ENCODE measurements at places on chromosomes 1 and 21.

GRCh38 chr1:15949453-15950245 lies 26.3 kb downstream of the ZBTB17 start:
- DNase-seq, result peak; percentile 50

DNA sequence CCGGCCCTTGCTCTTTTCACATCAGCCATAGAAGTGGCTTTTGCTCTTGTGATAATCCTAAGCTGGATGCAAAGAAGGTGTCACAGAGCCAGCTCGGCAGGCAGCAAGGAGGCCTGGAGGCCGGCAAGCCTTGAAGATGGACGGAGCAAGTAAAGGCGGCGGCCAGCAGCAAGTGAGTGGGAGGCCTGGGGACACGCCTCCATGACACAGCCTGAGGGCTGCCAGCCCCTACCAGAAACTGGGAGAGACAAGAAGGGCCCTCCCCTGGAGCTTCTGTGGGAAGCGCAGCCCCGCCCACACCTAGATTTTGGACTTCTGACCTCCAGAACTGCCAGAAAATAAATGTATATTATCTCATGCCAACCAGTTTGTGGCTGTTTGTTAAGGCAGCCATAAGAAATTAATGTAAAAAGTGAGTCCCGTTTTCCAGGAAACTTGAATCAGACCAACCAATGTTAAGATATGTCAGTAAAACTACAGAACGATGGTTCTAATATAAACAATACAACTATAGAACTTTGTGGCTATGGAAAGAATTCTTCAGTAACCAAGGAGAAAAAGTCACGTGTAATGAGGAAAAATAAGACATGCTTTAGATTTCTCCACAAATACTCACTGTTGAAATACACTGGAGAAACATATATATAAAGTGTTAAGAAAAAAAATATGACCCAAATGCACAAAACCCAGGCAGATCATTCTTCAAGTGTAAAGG lies 49.9 kb downstream of the BACE2 start:
- DNase-seq, result no peak

DNA sequence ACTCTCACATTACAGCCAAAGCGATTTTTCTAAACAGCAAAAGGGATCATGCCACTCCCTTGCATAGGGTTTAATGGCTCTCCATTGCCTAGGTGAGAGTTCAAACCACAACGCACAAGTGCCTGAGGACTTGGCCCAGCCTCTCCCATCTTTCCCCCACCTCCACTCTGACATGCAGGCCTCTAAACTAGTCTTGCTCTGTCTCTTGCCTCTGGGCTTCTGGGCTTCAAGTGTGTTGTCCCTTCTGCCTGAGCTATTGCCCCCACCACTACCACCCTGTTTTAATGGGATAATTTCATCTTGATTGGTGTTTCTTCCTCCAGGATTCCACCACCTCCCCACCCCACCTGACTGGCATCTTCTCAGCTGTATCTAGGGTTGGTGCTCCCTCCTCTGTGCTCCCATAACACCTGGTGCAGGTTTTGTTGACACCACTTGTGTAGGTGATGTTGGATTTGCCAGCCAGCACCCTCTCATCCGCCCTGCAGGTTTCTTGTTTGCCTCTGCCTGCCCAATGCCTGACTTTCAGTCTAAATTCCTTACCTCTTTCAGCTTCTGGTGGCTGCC lies 2.7 kb upstream of the ZBTB21 start:
- no peak for DNase-seq

DNA sequence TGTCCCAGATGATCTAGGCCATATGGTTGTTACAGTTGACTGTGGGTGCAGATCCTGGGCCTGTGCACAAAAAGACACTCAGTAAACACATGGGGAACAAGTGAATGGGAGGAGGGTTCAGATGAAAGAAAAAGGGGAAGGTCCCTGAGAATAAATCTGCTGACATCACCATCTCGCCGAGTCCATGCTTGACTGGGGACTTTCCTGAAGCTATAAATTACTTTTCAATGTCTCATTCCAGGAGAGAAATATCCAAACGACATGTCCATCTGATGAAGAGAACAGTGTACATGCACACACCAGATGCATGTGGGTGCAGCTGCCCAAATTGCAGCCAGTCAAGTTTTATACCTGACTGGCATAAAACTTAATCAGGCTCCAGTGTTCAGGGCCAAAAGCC lies 109.0 kb downstream of the HIVEP3 start:
- DNase-seq, result no peak

DNA sequence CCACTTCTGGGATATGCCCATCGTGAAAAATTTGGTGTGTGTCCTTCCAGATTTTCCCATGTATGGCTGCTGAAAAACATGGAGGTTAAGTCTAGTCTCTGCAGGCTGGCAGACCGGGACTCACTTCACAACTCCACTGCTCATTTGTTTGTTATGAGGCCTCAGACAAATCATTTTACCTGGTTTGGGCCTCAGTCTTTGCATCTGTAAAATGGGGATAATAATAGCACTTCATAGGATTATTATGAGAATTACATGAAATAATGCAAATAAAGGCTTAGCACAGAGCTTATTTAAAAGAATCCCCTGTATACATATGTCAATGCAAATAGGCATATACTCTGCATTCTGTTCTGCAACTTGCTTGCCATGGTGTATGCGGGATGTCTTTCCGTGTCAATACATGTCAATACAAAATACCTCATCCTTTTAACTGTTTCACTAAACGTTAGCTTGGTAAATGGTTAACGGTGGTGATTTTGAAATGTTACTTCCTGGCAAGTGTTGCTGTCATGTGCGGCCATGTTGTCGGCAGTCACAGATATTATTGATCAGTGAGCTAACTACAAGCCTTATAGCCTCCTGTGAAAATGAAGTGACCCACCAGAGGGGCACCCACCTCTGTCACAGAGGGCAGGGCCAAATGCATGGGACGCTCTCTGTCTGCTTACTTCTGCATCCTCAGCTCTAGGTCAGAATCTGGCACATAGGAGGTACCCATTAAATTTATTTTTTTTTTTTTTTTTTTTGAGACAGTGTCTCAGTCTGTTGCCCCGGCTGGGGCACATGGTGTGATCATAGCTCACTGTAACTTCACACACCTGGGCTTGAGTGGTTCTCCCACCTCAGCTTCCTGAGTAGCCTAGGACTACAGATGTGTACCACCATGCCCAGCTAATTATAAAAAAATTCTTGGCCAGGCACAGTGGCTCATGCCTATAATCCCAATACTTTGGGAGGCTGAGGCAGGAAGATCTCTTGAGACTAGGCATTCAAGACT lies 4.3 kb downstream of the LCK start:
- DNase-seq, result no peak

DNA sequence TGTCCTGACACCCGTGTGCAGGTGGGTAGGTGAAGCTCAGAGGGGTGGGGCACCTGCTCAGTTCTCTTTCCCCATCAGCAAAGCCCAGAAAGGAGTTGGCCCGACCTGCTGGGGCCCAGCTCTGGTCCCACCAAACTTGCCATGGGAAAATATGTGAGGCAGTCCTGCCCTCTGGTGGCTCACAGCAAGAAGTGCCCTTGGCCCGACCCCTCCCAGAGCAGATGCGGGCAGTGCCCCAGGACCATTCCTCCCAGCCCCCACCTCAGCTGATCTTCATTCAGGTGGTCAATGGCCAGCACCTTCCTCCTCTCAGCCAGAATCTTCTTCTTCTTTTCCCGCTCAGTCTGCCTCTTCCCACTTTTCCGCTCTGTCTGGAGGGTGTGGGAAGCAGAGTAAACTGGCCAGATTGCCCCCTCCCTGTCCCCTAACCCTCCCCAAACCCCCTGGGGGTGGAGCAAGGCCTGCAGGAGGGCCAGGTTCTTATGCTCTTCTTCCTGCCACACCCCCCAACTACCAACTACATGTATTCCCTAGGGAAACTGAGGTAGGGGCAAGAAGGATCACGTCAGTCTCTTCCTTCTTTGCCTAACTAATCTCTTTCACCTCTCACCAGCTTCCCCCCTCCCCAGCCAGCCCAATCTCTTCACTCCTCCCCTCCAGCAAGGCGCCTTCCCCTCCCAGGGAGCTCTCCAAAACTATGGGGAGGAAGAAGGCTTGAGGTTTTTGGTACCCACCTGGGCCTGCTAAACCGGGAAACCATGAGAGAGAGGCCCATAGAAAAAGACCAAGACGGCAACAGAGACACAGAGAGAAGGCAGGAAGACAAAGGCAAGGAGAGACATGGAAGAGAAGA lies 15.6 kb downstream of the TNNT2 start:
- no peak for DNase-seq

- DNase-seq, result no peak
Measured at GRCh38 chr1:160136926-160137200, 14.5 kb upstream of the ATP1A4 start.

GRCh38 chr1:181011301-181012202 lies 11.1 kb downstream of the STX6 start:
- DNase-seq, result no peak

GRCh38 chr1:24954631-24955030 lies 24.6 kb upstream of the RUNX3 start:
- no peak for DNase-seq

- DNase-seq, result no peak
Measured at GRCh38 chr1:42133809-42134526, 19.2 kb upstream of the GUCA2B start.

DNA sequence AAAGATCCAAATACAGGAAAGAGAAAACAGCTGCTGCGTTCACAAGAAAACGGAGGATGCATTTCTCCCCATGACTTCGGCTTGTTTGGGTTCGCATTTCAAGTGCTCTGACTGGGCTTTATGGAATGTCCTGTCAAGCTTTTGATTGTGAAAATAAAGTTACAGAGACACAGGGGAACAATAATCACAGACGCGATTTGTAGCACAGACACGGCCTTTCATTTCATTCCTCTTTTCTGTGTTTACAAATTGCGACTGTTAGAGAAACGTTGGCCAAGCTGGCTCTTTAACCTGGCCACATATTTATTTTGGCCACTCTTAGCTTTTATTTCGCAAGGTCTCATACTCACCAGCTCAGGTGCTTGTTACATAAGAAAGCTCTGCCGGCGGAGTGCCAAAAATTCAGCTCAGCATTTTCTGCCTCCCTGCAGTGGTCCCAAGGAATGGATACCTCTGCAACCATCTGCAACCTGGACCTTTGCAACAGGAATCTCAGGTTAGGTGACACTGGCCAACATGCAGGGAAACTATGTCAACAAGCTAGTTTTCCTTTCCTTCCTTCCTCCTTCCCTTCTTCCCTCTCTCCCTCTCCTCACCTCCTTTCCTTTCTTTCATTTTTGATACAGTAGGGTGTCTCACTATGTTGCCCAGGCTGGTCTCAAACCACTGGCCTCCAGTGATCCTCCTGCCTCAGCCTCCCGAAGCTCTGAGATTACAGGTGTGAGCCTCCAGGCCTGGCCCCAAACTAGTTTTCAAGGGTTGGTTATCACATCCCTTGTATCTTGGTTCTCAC lies 58.2 kb upstream of the SLC45A1 start:
- DNase-seq, result no peak

- no peak for DNase-seq
Measured at GRCh38 chr21:29642551-29643245, 297.1 kb downstream of the GRIK1 start.

GRCh38 chr1:236147521-236148469 lies 5.5 kb downstream of the GPR137B start:
- DNase-seq, result no peak

GRCh38 chr1:159827102-159827490 lies 423 bp downstream of the SLAMF8 start:
- DNase-seq, result no peak

DNA sequence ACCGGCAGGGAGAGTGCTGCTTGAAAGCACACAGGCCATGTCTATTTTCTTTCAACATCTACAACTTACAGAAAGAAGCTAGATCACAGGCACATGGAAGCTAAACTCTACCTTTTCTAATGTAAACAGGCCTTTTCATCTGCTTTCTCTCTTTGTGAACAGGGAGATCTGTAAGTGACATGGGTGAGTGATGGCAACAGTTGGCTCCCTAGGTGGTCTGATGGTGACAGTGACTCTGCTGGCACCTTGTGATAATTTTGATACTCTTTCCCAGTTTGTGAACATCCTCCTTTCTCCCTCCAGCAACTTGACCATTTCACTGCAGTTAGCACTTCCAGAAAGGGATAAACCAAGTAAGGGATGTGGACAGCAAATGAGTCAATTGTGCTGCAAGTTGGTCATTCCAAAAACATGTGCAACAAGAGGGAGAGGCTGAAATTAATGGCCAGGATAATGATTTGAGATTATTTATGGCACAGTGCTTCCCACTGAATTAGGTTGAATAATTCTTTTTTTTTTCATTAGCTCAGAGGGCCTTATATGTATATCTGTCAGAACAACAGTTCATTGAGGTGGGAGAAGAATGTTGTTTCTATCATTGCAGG lies 89.5 kb downstream of the XCL2 start:
- DNase-seq, result no peak

- no peak for DNase-seq
Measured at GRCh38 chr1:25700144-25700523, 83.5 kb downstream of the MAN1C1 start.

- no peak for DNase-seq
Measured at GRCh38 chr1:214116258-214116657, 128.5 kb downstream of the PROX1 start.

GRCh38 chr1:2534687-2535441 lies 4.8 kb upstream of the HES5 start:
- no peak for DNase-seq

DNA sequence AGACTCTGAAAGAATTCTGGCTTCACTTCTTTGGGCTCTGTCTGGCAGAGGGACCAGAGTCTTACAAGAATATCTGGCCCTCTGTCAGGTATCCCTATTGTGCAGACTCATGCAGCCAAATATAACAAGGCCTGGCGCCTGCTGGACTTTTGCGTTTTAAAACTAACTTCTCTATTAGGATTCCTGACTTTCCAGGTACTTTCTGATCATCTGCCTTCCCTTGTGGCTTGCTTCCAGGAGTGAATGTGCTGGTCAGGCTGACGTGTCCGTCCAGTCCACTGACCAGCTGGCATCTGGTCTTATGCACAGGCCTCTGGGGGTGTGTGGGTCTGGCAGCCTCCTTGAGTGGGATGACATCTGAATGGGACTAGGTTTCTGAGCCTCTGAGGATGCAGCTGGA lies 8.6 kb upstream of the RAB29 start:
- no peak for DNase-seq

- no peak for DNase-seq
Measured at GRCh38 chr1:236282425-236282716, 613 bp upstream of the ERO1B start.

GRCh38 chr1:231761747-231762541 lies 135.4 kb downstream of the DISC1 start:
- no peak for DNase-seq

DNA sequence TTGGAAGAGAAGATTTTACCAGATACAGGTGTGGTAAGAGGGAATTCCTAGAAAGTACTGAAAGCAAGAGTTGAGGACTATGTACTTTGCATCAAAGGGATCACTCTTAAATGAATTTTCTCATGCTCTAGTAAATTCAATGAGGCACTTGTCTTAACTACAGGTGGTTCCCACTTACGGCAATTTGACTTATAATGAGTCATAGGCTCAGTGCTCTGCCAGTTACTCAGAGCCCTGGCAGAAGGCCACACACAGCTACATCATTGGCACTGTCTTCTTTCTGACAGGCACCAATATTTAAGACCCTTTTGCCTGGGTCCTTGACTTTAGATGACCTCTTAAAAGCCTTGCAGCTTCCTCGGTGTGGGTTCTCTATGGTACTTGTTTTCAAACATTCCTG lies 15.9 kb upstream of the ADAMTS5 start:
- no peak for DNase-seq

GRCh38 chr1:89553157-89553556 lies 28.5 kb downstream of the LRRC8B start:
- no peak for DNase-seq

- no peak for DNase-seq
Measured at GRCh38 chr21:39353295-39353694, 4.4 kb upstream of the HMGN1 start.

GRCh38 chr1:17575797-17576518 lies 36.5 kb downstream of the ARHGEF10L start:
- DNase-seq, result no peak
